NCI-H2107 (cell line): ENCODE measurements at places on chromosomes 2 and 18.

- DNase-seq, result peak; percentile 6
These were observed 79.2 kb downstream of the SETBP1 start for GRCh38 chr18:44759925-44760342.

- DNase-seq, result no peak
These were observed 70.7 kb downstream of the ATF2 start for GRCh38 chr2:175097297-175097696.

DNA sequence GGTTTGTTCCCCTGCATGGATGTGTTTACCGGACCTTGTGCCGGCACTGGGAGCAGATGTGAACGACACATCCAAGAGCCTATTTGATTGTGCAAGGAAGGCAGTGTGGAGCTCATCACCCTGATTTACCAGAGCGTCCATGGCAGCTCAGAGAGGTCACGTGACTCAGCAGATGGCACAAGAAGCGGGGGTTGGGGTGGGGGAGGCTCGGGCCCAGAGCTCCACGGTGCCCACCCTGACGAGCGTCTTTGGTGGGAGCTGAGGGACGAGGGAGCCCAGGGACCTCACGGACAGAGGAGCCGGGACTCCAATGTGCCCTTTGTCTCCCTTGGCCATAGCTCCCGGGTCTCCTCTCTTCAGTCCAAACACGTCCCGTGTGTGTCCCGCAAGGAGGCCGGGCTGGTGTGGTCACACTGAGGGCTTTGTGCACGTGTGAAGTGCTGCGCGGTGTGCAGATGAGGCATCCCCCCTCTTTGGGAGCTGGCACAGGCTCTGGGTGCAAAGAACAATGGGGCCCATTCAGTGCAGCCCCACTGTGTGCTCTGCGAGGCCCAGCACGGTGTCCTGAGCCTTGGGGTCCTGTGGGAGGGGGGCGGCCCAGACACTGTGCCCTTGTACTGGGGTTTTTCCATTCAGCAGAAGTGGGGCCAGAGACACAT lies 15.5 kb downstream of the KCNIP3 start:
- DNase-seq, result no peak

DNA sequence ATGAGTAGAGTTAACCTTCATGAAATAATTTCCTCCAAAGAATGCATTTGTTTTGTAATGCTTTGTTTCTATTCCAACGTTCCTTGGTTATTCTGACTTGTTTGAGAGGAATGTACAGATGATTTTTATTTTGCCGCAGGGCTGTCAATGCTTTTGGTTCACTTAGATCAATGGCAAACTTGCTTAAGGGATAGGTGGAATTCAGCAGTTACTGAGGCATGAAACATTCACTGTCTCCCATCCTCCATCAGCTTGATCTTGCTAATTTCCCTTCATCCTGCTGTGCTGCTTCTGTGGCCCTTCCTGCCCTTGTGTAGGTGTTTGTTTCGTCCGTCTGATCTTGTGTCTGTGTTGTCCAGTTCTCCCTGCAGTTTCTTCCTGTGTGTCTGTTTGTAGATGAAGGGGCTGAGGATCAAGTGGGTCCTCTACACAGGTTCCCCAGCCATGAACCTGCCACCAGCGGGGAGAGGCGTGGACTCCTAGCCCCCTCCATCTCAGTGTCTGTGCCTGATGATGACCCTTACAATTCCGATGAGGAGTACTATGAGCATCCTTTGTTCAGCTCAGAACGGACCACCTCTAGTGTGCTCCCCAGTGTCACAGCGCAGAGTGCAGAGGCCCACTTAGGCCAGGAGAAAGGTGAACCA lies 84.2 kb upstream of the UNC80 start:
- DNase-seq, result no peak

GRCh38 chr2:27988306-27988705 lies 97.8 kb downstream of the BABAM2 start:
- DNase-seq, result no peak

DNA sequence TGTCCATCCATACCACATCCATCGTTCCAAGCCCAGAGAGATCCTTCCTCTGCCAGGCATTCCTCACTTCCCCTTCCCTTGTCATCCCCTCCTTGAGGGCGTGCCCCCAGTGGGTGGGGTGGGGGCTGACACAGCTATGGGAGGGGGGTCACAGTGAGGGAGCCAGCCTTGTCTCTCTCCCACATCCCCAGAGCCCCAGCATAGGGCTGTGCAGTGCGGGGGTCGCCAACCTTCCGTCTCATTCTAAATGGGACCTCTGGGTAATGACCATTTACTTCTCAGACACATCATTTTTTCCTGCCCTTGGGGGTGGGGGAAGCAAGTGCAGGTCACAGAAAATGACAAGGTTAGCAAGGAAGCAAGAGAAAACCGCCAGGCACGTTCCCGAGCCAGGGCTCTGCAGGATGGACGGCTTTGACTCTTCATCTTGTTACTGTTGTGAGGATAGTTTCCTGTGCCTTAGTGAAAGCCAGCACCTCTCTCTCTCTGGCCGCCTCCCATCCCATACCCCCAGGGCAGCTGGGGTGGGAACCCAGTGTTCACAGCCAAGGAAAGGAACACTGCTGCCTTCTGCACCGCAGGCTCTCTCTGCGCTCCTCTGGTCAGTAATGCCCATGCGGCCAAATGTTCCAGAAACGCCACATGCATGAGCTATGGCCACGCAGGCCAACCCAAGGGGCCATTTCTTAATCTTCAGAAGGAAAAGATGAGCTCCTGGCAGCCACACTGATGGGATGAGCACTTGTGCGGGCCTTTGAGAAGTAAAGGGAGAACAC lies 22.7 kb upstream of the OTOS start:
- DNase-seq, result no peak

GRCh38 chr2:142582317-142582716 lies 295.1 kb upstream of the KYNU start:
- no peak for DNase-seq

GRCh38 chr2:47165001-47165555 lies 10.0 kb upstream of the STPG4 start:
- DNase-seq, result no peak

GRCh38 chr2:165778653-165779451 lies 15.2 kb downstream of the GALNT3 start:
- no peak for DNase-seq

DNA sequence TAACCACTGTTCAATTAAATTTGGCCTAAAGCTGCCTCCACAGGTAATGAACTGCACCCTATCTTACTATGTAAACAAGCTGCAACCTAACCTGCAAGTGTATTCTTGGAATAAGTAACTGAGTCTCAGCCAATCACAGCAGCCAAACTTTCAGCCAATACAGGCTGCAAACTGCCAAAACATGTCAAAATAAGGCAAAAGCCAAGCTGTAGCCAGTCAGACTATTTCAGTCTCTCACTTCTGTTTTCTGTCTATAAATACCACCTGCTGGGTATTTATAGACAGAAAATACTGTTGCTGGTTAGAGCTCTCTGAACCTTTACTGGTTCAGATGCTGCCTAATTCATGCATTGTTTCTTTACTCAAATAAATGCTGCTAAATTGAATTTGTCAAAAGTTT lies 14.3 kb downstream of the C2orf76 start:
- no peak for DNase-seq

DNA sequence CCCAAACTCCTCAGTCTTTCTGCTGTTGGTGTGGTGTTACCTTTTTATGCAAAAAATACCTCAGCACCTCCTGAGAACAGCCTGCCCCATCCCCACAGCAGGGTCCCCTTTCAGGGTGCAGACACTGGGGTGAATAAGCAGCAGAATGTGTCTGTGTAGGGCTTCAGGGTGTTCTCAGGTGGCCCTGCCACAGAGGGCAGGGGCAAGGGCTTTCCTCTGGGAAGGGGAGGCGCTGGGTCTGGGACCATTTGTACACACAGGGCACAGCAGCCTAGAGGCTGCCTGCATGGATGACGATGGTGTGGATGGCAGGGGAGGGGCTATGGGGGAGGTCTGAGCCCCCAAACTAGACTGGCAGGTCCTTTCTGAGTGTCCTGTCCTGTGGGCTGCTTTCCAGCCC lies 2.6 kb downstream of the HAAO start:
- no peak for DNase-seq

GRCh38 chr2:202479090-202479489 lies 103.0 kb downstream of the BMPR2 start:
- no peak for DNase-seq

GRCh38 chr2:122927710-122928557 lies 1097.2 kb upstream of the CNTNAP5 start:
- no peak for DNase-seq

DNA sequence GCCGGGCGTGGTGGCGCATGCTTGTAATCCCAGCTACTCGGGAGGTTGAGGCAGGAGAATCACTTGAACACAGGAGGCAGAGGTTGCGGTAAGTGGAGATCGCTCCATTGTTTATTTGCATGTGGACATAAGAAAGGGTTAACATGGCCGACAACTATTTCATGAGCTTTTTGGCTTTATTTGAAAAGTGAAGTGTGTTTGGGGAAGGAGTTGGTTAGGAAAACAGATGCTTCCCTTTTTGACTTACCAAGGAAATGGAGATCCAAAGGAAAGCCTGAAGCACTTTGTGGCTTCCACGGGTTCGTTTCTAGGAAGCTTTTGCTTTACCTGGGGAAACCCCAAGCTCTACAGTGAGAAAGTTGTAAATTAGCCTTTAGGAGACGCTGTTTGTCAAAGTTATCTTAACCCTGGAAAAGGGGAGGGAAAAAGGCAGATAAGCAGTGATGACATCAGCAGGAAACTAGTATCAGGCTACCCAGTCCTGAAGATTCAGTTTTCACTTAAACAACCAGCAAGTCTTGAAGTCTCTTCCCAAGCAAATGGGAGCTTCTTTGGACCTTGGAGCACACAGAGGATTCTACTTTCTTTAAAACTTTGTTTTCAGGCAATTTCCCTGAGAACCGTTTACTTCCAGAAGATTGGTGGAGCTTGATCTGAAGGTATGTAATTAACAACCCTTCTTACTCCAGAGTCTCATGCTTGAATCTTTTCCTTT lies at the start of gene CASP10:
Gene CASP10 (plus strand): TSS at position 492 of the 715 bp plus-strand sequence. CDS start 2,637 bp downstream, outside the sequence.
- no peak for DNase-seq

DNA sequence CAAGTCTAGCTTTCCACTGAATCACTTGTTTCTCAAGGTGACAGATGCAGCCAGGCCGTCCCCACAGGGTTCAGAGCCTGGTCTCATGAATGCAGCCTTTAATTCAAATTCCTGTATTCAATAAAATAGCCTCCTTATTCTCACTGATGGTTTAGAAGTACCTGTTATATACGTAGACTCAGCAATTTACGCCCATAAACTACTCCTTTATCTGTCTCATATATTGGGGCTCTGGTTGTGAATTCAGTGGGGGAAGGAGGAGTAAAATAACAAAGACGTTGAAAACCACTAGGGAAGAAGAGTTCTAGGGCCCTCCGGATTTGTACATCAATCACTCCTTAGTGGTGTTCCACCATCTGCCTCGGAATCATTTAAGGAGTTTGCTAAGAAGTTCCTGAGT lies 1.7 kb downstream of the OBSL1 start:
- DNase-seq, result no peak

- DNase-seq, result no peak
These were observed 1669.3 kb downstream of the SUCLG1 start for GRCh38 chr2:82789851-82790205.

GRCh38 chr2:237097911-237098702 lies 12.4 kb downstream of the COPS8 start:
- DNase-seq, result no peak

- no peak for DNase-seq
These were observed 11.8 kb downstream of the RND3 start for GRCh38 chr2:150475479-150476250.

GRCh38 chr18:63098018-63098981 lies 221.3 kb downstream of the BCL2 start:
- DNase-seq, result no peak

DNA sequence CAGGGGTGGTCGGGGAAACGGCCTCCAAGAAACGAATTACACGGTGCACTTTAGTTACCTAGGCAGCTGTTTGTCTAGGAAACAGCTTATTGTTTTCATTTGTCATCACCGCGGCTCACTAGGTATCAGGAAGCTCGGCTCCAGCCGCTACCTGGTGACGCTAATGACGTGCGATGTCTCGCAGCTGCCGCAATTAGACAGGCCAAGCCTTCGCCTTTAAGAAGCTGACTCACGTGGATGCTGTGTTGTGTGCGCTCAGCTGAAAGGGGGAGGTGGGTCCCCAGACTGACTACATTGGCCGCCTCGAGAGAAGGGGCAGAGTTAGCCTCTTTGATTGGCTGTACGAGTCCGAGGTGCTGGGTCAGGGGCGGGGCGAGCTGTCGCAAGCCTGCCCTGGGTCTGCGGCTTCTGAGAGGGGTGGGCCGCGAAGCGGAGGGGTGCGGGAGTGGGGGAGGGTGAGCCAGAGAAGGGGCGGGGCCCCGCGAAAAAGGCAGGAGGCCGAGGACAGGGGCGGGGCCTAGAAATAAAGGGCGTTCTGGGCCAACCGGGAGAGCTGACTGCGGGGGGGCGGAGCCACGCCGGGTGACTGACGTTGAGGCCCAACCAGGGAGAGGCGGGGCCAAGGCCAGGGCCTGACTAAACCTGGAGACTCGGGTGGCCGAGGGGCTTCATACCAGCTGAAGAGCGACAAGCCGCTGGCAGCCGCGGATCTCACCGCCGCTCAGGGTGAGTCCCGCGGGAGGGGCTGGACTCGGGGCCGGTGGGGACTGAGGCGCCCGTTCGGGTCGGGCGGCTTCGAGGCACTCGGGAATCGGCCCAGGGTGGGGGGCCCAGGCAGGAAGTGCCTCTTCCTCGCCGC lies at the start of gene YPEL5:
Gene YPEL5 (plus strand): TSS at position 671 of the 859 bp plus-strand sequence. CDS start 9,645 bp downstream, outside the sequence.
- peak; percentile 99 for DNase-seq

DNA sequence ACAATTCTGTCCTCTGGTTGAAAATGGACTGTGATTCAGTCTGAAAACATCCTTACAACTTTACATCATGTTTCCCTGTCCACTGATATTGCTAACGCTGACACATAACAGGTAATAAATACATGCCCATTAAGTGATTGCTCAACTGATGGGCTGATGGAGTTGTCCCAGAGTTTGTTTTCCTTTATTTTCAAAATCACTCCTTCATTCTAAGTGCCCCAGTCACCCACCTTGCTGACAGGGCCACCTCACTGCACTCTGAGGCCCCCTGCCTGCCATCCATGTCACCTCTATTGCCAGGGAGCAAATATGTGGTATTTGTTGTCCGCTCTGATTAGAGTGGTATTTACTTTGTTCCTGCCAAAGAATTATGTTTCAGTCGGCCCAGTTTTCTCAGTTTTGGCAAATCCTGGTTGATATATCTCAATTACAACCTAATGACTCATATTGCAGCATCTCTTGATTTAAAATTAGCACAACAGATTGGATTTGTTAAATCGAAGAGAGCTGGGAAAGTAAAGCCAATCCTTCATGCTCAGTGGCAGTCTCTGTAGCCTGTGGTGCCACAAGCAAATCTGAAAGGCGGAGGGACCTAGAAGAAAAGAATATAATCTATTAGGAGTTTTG lies 105.1 kb downstream of the RDH14 start:
- DNase-seq, result no peak

GRCh38 chr2:149572102-149572953 lies 15.2 kb downstream of the MMADHC start:
- DNase-seq, result no peak

DNA sequence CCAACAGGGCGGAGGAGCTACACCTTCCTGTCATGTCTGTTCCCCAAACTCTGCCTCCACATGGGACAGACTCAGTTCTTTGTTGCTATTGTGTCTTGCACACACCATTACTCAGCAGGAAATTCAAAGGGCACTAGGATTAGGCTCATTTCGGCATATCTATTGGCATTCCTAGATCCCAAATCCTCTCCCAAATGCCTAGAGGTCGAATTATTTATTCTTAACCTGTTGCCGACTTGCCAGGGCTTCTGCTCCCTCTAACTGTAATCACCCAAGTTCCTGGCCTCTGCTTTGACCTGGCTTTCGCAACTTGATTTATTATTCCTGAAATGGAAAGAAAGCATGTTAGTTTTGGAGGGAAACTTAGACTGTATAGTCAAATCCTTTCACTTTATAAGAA lies 67.8 kb upstream of the ST6GAL2 start:
- no peak for DNase-seq
